Common myeloid progenitor, CD34-positive (primary cell): ENCODE measurements at places on chromosomes 4 and X.

DNA sequence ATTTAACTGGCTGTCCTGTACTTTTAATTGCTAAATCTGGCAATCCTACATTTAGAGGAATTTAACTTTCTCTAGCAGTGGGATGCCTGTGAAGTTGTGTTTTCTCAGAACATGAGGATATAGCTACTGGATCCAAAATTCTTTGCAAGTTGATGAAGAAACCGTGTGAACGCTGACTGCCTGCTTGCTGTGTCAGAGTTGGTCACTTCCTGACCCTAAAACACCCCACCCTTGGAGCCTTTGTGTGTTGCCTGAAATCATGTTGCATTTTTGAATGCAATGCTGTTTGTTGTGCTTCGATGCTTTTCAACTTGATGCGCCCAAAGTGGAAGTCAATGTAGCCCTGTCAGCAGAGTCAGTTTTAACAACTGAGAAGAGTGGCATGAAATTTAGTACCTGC lies 211.2 kb downstream of the ANK2 start:
- H3K4me3 ChIP-seq: no peak overlapping the region
- H3K4me1 ChIP-seq: no peaks in the 10 kb centered on the region
- no peak for DNase-seq
- H3K27me3 ChIP-seq: no peaks in the 10 kb centered on the region
- H3K36me3 ChIP-seq: no peaks in the 10 kb centered on the region

GRCh38 chr4:152143806-152144205 lies 383.0 kb upstream of the GATB start:
- H3K4me1 ChIP-seq: no peaks in the 10 kb centered on the region
- H3K4me3 ChIP-seq: no peak overlapping the region
- no peak overlapping the region for H3K27ac ChIP-seq
- DNase-seq: no peak

GRCh38 chr4:108135549-108136209 lies 33.1 kb downstream of the LEF1 start:
- no peaks in the 10 kb centered on the region for H3K27me3 ChIP-seq
- no peak for DNase-seq
- no peaks in the 10 kb centered on the region for H3K4me1 ChIP-seq
- no peaks in the 10 kb centered on the region for H3K36me3 ChIP-seq
- no peak overlapping the region for H3K4me3 ChIP-seq

- H3K36me3 ChIP-seq: no peaks in the 10 kb centered on the region
- H3K27ac ChIP-seq: no peak overlapping the region
- no peak for DNase-seq
Observed at GRCh38 chr4:37812713-37813112, 13.8 kb upstream of the PGM2 start.

GRCh38 chr4:77714514-77714913 lies 104.7 kb downstream of the CNOT6L start:
- no peak overlapping the region for H3K27ac ChIP-seq
- H3K27me3 ChIP-seq: no peaks in the 10 kb centered on the region
- H3K36me3 ChIP-seq: peaks cover 13% of the 10 kb centered on the region
- no peak for DNase-seq

GRCh38 chr4:76952656-76953582 lies 3.4 kb downstream of the SEPTIN11 start:
- H3K27ac ChIP-seq: no peak overlapping the region
- peaks cover 1% of the 10 kb centered on the region for H3K36me3 ChIP-seq
- no peaks in the 10 kb centered on the region for H3K27me3 ChIP-seq
- peaks cover 38% of the 10 kb centered on the region for H3K4me1 ChIP-seq
- no peak overlapping the region for H3K4me3 ChIP-seq
- no peak for DNase-seq
